ENCODE measurements at places on chromosomes 5 and 9. TPM values are rescaled to one million over a fixed set of nuclear protein-coding genes. Genes with fewer than 3 reads are reported as not detected.

Gene PROB1
- 0.17 TPM for total RNA-seq

- DNase-seq = peak; percentile 94
Measured at GRCh38 chr9:129460323-129461261, 160.3 kb downstream of the C9orf50 start.

GRCh38 chr5:34676416-34676815 lies 20.3 kb downstream of the RAI14 start:
- DNase-seq = no peak

DNA sequence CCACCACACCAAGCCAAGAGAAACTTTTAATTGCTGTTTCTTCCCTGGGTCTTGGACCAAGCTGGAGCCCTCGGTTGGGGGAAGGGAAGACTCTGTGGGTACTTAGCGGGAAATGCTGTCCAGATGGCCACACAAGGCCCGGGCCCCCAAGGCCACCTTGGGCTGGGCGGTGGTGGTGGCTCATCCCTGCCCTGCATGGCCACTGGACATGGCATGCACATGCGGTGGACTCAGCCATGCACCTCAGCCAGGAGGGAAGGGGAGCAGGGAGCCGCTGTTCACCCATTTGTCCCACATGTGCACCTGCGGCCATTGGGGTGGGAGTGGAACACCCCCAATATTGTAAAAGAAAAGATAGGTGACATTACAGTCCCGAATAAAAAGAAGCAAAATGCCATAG lies 72.4 kb downstream of the RGMB start:
- no peak for DNase-seq

DNA sequence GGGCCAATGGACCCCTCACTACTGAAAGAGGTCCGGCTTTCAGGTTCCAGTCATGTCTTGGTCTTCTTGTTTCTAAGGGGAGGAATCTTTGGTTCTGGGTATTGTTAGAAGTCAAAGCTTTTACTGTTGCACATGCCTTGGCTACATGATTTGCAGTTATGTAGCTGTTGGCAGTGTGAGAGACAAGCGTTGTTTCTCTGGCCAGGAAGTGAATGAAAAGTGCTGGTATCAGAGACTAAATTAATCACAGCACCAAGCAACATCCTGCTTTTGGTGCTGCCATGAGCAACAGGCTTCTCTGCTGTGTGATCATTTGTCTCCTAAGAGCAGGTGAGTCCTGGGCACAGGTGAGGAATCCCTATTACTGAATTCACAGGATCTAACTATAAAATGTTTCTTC lies 100.1 kb upstream of the PRSS3 start:
- no peak for DNase-seq
